LHCN-M2 (cell line): ENCODE measurements at places on chromosomes 2 and 18. TPM values are rescaled to one million over a fixed set of nuclear protein-coding genes. Genes with fewer than 3 reads are reported as not detected.

GRCh38 chr18:26993568-26993967, 128.1 kb upstream of the AQP4 start:
- DNase-seq, result no peak

The CCL20 gene
- 1.3 and 2.3 TPM in 2 replicates for total RNA-seq

GRCh38 chr2:1502891-1503304, 89.6 kb downstream of the TPO start:
- no peak for DNase-seq

DNA sequence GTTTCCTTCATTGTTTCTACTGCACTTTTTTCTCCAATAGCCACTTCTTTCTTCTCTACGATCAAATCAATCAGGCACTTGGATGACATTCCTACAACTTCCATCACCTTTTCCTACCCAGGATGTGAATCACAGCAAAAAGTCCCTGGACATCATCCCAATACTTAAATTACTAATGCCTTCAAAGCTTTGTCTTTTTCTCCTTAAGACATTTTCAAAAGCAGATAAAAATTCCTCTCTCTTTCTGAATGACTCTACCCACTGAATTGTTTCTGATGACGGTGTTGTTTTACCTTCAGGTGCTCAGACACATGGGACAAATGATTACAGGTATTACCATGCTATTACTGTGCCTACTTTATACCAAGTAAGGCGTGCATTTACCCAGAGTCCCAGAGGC, 500.9 kb downstream of the FBXO15 start:
- no peak for DNase-seq

DNA sequence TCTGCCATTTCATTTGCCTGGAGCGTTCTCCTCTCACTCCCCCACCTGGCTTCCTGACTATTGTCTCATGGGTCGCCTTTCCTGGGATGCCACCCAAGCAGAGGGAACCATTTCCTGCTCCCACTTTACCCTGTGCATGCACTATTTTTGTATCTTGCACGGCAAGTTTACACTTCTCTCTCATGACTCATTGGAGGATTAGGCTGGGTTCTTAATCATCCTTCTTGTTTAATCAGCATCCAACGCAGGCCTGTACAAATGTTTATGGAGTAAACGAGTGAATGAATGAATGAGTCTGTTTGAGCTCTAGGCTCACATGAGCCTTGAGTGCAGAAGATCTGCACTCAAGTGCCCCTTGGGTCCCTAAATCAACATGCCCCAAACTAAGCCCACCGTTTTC, 3.8 kb upstream of the ARHGAP25 start:
- peak; percentile 16 for DNase-seq

- DNase-seq, result peak; percentile 69
Measured at GRCh38 chr2:234308813-234309195, 188.1 kb downstream of the ARL4C start.

The KCNE4 gene
- total RNA-seq, result 4.0 and 6.3 TPM in 2 replicates

- DNase-seq, result no peak
Measured at GRCh38 chr2:174628528-174629169, 31.0 kb upstream of the WIPF1 start.

The LHCGR gene
- not detected in 2 replicates for total RNA-seq

GRCh38 chr2:33395655-33396249, 80.7 kb upstream of the RASGRP3 start:
- DNase-seq, result peak; percentile 71

GRCh38 chr18:55694291-55694690, 106.3 kb upstream of the TCF4 start:
- no peak for DNase-seq
